Mesenteric fat pad (tissue), 1 donor: ENCODE measurements at places on chromosomes 13 and 19. TPM values are rescaled to one million over a fixed set of nuclear protein-coding genes. Genes with fewer than 3 reads are reported as not detected.

- DNase-seq = no peak
Measured at GRCh38 chr13:112747256-112747655, 57.4 kb downstream of the ATP11A start.

DNA sequence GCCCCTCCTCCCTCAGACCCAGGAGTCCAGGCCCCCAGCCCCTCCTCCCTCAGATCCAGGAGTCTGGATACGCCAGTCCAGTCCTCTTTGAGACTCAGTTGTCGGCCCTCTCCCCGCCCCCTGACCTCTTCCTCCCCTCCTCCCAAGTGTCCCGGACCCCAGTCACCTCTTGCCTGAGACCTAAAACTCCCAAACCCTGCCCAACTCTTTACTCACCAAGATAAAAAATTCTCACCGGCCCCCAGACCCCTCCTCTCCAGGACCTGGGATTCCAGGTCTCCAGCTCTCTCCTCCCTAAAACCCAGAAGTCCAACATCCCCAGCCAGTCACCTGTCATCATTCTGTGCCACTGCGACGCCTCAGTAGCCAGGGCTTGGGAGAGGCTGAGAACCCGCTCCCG lies 1.4 kb upstream of the HSD17B14 start:
- DNase-seq = no peak

DNA sequence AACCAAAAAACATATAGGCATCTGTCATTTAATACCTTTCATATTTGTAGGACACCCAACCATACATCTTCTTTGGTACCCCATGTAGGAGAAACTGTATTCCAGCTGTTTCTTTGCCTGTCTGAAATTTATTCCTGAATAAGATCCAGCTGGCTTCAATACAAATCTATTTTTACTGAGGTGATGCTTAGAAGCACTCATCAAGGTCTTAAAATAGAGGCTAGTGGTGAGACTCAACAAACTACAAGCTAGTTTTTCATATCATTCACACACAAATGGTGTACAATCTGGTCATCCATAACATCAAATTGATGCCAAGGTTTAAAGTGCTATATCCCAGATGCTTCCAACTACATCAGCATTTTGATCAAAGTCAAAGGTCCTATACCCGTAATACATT lies 1071.3 kb upstream of the MIR17HG start:
- no peak for DNase-seq

GRCh38 chr19:7899751-7900378 lies 3.8 kb upstream of the MAP2K7 start:
- no peak for DNase-seq

DNA sequence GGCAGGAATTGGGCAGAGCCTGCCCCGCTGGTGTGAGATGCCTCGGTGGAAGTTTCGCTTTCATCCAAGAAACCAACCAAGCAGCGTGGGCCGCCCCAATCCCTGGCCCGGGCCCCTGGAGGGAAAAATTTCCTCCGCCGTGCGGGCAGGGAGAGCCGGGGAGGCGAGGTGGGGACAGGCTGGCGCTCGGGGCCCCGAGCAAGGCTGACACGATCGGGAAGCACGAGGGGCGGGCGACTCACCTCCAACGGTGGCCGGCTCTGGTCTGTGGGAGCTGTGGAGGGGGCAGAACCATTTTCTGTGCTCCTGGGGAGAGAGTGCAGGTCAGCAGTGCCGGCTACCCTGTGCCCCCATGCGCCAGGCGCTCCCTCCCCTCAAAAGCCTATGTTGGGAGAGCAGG lies 11.0 kb downstream of the RNF126 start:
- no peak for DNase-seq

DNA sequence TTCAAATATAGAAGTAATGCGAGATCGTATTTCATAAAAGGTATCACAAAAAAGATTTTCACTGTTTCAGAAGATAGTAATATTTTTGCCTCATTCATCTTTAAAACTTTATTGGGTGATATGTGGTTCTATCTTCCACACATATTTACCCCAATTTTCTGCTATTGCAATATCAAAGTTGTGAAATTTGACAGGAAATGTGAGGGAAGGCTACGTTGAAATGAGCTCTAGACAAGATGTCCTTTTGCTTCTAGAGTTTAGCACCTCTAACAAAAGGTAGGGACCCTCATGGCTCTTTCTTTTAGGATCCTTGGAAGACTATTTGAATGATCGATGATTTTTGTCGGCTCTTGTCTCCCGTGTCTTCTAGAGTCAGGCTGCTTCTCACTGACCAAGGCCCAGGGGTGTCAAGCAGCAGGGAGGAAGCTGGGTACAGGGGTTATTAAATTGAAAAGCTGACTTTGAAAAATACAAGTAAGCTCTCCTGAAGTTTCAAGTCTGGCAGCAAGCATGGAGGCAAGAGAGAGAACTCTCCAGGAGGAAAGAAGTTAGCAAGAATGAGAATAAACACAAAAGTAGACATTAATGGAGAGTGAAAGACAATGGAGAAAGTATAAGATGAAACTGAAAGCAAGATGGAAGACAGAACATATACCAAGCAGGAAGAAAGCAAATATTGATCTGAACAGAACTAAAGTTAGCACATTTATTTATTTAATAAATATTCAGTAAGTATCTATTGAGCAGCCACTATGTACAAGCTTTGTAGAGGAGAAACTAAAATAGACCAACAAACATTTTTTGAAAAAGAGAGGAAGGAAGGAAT lies 73.4 kb downstream of the RUBCNL start:
- no peak for DNase-seq

DNA sequence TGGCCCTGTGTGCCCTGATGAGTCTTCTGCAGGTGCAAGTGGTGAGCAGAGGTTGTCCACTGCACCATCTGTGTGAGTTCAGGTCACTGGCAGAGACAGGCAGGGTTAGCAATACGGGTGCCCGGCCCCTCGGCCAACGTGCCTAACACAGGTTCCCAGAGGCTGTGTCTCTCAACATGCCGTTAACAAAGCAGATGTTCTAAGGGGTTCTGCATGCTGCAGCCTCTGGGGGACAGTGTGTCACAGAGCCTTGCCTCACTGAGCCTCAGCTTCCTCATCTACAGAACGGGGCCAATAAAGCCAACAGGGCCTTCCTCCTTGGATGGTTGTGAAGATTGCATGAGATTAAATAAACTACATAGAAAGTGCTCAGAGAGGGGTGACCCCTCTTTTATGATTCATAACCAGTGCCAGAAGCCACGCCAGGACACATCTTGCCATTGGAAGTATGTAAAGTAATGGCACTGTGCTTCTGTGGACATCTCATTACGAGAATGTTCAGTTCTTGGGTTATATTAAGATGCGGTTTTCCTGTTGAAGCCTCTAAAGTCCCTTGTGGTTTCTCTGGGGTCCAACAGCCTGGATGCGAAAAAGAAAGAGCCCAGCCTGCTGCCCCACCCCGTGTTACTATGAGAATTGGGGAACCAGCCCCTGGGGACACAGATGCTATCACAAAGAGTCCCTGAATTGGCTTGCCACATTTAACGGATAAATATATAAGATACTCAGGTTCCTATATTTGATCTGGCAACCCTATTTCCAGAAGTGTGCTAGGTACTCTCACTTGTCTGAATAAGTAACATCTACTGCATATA lies 11.2 kb upstream of the ARHGEF18 start:
- no peak for DNase-seq

The MRPL54 gene
- 72.7 TPM for total RNA-seq

The CILP2 gene
- total RNA-seq = 2.2 TPM

DNA sequence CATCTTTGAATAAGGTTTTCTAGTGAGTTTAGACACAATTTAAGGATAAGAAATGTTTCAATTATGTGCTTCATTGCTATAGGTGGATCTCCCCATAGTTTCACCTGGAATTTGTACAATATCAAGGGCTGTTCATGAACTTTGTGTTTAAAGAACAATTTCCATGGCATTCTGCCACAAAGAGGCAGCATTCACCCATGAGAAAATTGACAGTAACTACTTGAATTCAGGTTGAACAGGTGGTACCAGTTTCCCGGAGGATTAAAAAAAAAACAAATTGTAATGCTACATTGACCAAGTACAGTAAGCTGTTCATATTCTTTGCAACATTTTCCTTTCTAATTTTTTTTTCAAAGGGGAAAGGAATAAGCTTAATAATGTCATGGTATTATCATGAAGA lies 9.1 kb downstream of the SLITRK5 start:
- DNase-seq = no peak

- no peak for DNase-seq
Measured at GRCh38 chr19:56689198-56689597, 17.6 kb upstream of the ZNF835 start.

DNA sequence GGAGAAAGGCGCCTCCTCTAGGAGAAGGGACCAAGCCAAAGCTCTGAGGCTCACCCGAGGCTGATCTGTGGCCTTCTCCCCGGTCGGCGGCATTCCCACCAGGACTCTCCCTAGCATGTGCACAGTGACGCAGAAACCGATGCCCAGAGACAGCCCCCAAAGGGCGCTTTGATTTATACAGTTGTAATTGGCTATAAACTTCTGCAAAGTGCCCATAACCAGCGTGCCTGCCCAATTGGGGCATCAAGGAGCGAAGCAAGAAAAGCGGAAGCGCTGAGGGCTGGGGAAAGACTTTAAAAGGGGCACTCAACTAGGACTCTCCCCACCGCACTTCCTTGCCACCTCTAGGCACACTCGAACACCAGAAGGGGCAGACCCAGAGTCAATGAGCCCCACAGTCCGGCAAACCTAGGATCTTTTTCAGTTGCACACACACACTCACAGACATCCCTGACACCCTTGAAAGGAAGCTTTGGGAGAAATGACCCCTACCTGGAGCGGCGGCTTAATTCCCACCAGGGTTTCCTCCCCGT lies 1.8 kb downstream of the CDX2 start:
- DNase-seq = no peak

- no peak for DNase-seq
Measured at GRCh38 chr13:111876506-111876905, 190.4 kb upstream of the SOX1 start.

- no peak for DNase-seq
Measured at GRCh38 chr13:99948411-99948810, 23.2 kb downstream of the ZIC5 start.

The APOC4 gene
- total RNA-seq = not detected
